Right kidney (tissue), 9 donors: ENCODE measurements at places on chromosomes 12 and 14.

- no peak for DNase-seq
These were observed 27.8 kb downstream of the SLC25A47 start for GRCh38 chr14:100350986-100351385.

- no peak for DNase-seq
These were observed 9.7 kb downstream of the SLC4A8 start for GRCh38 chr12:51434305-51434704.

DNA sequence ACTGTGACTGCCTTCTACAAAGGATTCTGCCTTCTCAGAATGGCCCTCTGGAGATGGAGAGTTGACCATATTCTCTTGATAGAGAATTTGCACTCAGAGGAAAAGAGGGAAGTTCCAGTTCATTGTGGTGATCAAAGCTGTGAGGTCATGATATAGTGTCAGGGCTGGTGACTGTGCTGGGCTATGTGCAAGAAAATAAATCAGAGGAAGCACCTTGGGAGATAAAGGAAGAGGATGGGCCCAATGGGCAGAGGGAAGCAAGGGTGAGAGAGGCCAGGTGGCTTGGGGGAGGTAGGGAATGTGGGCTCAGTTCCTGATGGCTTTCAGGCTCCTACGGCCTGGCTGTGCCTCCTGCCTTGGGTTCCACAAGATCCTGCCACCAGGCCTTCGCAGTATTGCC is 145.8 kb downstream of the SLC8A3 start:
- no peak for DNase-seq

DNA sequence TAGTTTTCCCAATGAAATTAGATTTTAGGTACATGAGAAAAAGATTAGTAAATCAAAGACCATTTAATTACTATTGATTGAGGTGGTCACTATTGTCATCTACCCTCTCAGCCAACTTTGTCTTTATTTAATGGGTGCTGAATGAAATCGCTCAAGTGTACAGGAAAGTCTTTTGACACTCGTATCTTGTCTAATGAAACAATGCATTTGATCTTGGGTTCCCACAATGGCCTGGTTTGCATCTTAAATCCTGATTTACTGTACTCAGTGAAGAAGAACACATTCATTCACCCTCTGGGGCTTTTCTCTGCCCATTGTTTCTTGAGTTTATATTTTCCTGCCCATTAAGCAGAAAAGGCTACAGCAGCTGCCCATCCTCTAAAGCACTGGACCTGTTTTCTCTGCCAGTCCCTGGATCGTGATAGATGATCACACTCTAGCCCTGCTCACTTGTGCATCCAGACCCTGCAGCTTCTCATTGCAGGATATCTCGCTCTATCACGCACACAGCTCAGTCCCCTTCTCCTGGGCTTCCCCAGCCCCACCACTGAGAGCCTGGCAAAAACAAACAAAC is 1369.3 kb downstream of the AACS start:
- DNase-seq = no peak

- no peak for DNase-seq
These were observed 28.2 kb upstream of the CPSF6 start for GRCh38 chr12:69211160-69211559.

GRCh38 chr14:37406095-37406494 is 189.0 kb downstream of the FOXA1 start:
- no peak for DNase-seq

- DNase-seq = no peak
These were observed 96.0 kb downstream of the DNAI7 start for GRCh38 chr12:25099010-25099409.

DNA sequence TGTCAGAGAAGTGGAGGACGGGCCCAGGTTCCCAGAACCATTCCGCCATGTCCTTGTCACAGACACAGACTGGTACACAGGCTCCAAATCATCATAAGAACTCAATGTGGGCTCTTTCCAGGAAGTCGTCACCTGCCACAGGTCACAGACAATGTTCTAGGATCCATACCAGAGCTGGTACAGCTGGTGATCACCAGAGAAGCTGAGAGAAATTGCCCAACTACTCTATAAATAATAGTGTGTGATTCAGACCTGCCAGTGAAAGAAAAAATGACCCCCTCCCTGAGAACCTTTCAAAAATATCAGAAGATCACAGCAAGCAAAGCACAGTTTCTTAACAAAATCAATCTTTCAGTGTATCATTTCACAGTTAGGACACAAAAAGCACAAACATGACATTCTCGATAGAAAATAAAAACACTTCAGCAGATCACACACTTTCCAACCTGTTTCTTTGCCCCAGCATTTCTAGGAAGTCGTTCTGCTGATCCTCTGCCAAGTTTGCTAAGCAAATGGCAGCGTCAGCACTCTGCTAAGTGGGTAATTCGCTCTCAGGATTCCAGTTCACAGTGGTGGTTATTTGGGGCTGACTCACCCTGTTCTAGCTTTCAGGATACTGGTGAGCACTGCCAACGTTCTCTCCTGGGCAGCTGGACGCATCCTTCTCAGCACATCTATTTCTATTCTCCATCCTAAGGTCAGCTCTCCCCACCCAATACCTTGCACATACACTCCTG is 223.3 kb upstream of the SFSWAP start:
- no peak for DNase-seq

DNA sequence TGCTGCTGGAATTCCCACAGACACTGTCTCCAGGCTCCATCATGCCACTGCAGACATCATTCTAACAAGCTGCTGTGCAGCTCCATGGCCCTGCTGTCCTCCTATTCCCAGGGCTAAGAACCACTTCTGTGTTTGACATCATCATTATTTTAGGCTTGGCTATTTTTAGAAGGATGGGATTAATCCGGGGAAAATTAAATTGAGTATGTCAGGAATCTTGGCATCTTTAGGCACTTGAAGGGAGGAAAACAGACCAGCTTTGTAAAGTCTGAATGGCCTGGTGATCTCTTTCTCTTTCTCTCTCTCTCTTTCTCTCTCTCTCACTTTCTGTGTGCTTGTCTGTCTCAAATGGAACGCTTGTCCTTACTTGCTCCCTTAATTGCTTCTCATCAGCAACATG is 568.3 kb upstream of the FLRT2 start:
- no peak for DNase-seq

GRCh38 chr12:12979126-12979525 is 20.9 kb downstream of the HEBP1 start:
- DNase-seq = no peak

DNA sequence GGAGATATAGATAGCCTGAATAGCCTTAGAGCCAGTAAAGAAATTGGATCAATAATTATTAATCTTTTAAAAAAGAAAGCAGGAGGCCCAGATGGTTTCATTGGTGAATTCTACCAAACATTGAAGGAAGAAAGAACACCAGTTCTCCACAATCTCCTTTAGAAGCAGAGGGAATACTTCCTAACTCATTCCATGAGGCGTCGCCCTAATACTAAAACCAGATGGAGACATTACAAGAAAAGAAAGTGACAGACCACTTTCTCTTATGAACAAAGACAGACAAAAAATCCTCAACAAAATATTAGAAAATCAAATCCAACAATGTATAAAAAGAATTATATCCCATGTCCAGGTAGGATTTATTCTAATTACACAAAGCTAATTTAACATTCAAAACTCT is 362.6 kb downstream of the BCAT1 start:
- no peak for DNase-seq

- DNase-seq = no peak
These were observed 23.8 kb downstream of the BAZ1A start for GRCh38 chr14:34851395-34851794.

DNA sequence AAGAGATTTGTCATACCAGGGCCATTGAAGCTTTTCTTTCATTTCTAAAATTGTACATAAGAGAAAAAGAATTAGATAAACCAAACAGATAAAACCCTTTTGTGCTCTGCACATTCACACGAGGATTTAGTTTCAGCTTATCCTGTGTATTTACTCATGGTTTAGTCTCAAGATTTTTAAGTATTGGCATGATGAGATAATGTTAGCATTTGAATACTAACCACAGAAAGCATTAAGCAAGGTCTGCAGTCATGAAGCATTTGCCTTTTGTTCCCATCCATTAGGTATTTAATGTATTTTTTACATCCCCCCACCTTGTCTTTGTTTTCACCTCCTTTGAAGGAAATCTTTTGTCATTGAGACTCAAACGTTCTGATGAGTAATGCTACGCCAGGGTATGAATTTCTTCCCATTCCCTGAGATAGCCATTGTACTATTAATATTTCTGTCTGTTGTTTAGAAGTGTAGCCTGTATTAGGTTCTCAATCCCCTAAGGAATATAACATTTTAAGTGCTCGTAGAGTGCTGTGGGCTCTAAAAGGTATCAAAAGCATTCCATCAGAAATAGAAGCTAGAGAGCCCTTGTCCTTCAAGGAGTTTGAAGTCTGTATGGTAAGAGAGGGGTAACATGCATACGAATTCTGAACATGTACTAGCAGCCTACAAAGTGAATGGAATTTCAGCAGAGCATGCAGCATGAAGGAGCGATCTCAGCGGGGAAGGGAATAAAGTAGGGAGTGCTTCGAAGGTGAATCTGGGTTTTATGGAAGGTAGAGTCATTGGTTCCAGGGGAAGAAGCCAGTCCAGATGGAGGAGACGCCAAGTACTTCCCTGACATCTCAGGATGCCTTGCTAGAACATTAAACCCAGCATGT is 22.3 kb downstream of the CRADD start:
- DNase-seq = no peak

- DNase-seq = no peak
These were observed 1.4 kb upstream of the PTPRO start for GRCh38 chr12:15320881-15321280.

GRCh38 chr14:95895720-95896119 is 19.1 kb downstream of the TUNAR start:
- no peak for DNase-seq

GRCh38 chr12:57518176-57518919 is 2.0 kb downstream of the DDIT3 start:
- DNase-seq = no peak

GRCh38 chr12:6647083-6647604 is at the start of gene ACRBP:
ACRBP (minus strand) TSS chr12:6647432; CDS start chr12:6647366, 66 bp downstream.
- DNase-seq = peak; percentile 79

DNA sequence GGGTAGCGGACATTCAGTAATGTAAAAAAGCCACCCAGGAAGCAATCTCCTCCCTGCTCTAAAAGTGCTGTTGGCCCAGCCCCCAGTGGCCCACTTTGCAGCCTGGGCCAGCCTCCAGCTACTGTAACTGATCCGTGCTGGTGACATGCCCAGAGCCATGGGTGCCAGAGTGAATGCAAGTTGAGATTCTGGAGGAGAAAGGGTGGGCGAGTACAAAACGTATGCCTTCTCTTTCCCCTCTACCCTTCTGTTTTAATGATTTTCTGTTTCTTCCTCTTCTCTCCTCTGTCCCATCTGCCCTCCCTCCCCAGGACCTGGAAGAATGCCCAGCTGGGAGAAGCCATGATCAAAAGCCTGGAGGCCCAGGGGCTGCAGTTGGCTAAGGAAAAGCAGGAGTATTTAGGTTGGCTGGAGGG is 16.9 kb downstream of the PLEKHD1 start:
- DNase-seq = no peak

GRCh38 chr14:72663956-72664650 is 229.8 kb downstream of the DPF3 start:
- DNase-seq = no peak

- no peak for DNase-seq
These were observed 19.8 kb upstream of the CATSPERB start for GRCh38 chr14:91751719-91752118.

GRCh38 chr14:51544901-51545300 is 106.8 kb upstream of the FRMD6 start:
- DNase-seq = no peak

DNA sequence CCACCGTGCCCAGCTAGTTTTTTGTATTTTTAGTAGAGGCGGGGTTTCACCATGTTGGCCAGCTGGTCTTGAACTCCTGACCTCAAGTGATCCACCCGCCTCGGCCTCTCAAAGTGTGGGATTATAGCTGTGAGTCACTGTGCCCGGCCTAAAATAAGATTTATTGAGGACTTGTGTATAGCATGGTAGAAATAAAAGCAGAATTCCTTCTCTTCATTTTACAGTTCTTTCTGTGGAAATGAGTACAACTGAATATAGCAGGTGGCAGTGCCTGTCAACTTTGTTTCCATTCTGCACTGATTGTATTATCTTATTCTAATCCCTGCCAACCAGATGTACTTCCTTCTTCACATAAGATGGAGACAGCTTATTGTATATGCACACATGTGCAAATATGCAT is 41.0 kb downstream of the DIP2B start:
- no peak for DNase-seq

DNA sequence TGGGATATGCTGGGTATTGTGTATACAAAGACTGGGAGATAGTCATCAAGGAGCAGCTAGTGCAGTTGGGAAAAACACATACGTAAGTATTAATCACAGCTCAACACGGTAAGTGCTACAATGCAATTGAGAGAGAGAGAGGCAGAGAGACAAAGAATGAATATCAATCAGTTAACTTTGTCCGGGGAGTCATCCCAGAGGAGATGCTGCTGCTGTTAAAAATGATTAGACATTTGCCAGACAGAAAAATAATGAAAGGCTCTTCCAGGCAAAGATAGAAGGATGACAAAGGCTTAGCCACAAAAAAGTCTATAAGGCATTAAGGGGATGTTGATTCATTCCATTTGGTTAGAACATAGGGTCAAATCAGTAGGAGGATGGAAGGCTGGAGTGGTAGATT is 45.1 kb downstream of the AKAP6 start:
- no peak for DNase-seq

- no peak for DNase-seq
These were observed 583.5 kb upstream of the TBX3 start for GRCh38 chr12:115267464-115267863.

DNA sequence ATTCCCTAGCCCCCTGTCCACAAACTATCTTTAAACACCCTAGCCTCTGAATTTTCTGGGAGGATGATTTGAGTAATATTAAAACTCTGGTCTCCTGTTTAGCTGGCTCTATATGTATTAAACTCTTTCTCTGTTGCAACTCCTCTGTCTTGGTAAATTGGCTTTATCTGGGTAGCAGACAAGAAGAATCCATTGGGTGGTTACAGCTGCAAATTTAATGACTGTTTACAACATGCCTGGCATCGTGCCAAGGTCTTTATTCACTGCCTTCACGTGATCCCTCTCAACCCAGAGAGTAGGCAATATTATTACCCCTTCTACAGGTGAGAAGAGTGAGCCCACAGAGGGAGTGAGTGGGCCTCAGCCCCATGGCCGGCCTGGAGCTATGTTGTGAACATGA is 77.8 kb upstream of the MYL2 start:
- no peak for DNase-seq

DNA sequence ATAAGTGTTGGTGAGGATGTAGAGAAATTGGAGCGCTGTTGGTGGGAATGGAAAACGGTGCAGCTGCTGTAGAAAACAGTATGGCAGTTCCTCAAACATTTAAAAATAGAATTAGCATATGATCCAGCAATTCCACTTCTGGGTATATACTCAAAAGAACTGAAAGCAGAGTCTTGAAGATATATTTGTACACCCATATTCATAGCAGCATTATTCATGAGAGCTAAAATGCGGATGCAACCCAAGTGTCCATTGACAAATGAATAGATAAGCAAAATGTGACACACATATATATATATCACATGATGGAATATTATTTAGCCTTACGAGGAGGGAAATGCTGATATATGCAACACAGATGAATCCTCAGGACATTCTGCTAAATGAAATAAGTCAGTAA is 84.7 kb upstream of the CEP83 start:
- no peak for DNase-seq

- DNase-seq = no peak
These were observed 3.5 kb downstream of the TAC3 start for GRCh38 chr12:57012600-57013465.
